Kidney tubule cell (primary cell): ENCODE measurements at places on chromosomes 3 and 15.

- no peak for DNase-seq
Measured at GRCh38 chr15:57696146-57696545, 10.4 kb upstream of the POLR2M start.

DNA sequence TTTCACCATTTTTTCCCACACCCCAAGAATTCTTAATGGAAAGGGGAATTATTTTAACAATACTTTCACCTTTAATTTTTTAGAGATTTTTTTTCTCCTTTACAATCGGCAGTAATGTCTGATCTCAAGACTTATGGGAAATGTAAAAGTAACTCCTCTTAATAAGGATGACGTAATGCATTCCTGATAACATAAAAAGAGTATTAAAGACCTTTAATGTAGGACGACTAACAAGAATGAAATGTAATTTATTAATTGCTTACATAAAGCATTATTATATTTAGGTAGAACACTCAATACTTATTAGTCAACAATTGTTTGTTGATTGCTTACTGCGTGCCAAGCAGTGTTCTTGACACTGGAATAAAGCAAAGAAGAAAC, 416.8 kb upstream of the NAALADL2 start:
- DNase-seq = no peak

- peak; percentile 89 for DNase-seq
Measured at GRCh38 chr3:156181509-156181908, 61.1 kb downstream of the KCNAB1 start.

- DNase-seq = no peak
Measured at GRCh38 chr15:48371550-48371949, 40.3 kb downstream of the DUT start.

DNA sequence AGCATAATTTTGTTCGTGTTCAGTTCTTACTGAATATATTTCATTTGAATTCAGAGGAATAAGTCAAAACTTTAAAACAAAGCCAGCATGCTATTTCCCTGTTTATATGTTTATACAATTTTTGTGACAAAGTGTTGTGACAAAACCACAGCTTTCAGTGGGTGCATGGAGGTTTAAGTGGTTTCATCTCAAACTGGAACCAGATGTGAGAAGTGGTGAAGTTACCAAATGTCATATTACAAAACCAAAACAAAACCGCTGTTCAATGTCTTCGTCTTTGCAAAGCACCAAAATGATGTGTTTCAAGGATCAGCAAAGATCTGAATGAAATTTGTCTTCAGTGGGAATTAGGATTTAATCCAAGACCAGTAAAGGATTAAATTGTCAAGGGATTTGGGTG, 59.3 kb upstream of the OSTN start:
- DNase-seq = no peak

GRCh38 chr3:52171514-52172261, 17.5 kb upstream of the POC1A start:
- peak; percentile 14 for DNase-seq

- no peak for DNase-seq
Measured at GRCh38 chr3:46935989-46936558, 40.5 kb downstream of the CCDC12 start.

DNA sequence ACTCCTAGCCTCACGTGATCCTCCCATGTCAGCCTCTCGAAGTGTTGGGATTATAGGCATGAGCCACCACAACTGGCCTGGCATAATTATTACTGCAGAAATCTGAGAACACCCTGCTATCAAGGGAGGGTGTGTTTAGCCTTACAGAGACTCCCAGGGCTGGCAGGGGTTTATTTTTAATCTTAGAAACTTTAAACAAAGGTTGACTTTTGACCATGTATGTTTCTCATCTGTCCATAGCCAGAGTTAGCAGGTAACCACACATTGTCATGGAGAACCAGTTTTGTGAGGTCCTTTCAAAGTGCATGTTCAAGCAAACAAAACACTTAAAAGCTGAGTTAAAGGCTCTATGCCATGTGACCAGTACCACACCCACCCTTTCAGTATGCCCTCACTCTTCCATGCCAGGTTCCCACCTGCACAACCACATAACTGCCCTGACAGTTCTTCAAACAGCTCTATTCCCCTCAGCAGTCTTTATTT, 11.1 kb downstream of the SIAH2 start:
- no peak for DNase-seq

DNA sequence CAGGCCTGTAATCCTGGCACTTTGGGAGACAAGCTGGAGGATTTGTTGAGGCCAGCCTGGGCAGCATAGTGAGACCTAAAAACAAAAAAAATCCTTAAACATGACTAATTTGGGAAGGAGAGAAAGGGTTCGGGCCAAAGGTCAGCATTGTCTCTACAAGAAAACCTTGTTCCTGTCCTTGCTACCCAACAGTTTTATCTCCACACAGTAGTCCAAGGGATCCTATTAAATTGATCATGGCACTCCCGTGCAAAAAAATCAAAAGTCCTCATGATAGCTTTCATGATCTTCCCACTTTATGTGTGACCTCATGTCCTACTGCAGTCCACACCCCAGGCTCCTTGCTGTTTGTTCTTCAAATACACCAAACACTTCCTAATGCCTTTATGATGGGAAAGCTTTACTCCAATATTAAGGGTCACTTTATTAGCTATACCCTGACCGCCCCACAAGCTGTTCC, 4.2 kb downstream of the RPL15 start:
- peak; percentile 20 for DNase-seq

- peak; percentile 39 for DNase-seq
Measured at GRCh38 chr3:171187706-171188290, 161.3 kb upstream of the SLC2A2 start.

GRCh38 chr3:60514085-60514649, 737.1 kb downstream of the FHIT start:
- DNase-seq = no peak

GRCh38 chr15:28097656-28098359, 1.3 kb downstream of the OCA2 start:
- DNase-seq = no peak

DNA sequence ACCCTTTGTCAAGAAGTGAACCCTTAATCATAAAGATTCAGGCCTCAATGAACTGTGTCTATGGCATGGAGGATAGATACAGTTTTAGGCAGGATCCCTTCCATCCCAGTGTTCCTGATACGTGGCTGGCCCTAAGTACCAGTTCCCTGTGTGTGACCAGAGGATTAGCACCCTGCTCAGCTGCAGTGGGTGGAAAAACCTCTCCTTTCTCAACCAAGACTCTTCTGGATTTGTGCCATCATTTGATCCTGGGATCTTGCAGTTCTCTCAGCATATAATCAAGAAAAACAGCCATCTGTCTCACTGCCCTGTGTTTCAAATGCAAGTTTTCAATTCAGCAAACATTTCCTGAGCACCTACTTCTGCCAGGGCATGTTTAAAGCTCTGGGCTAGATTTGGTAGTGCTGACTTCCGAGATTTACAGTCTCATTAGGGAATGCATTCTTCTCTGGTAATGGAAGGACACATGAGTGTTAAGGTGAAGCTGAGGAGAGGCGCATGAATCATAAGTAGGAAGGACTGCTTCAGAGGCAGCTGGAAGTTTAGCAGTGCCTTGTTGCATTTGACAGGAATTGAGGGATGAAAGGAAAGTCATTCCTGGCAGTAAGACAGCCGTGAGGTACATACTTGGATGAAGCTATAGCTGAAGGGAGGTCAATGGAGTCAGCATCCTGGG, 388.3 kb downstream of the MFSD1 start:
- peak; percentile 24 for DNase-seq

- DNase-seq = peak; percentile 90
Measured at GRCh38 chr3:10017636-10018292, 8.5 kb upstream of the FANCD2 start.

GRCh38 chr3:119236756-119237155, 3.9 kb downstream of the B4GALT4 start:
- no peak for DNase-seq

GRCh38 chr3:102595057-102595456, 160.2 kb downstream of the ZPLD1 start:
- DNase-seq = no peak

GRCh38 chr3:71025516-71025915, 558.0 kb downstream of the FOXP1 start:
- no peak for DNase-seq

DNA sequence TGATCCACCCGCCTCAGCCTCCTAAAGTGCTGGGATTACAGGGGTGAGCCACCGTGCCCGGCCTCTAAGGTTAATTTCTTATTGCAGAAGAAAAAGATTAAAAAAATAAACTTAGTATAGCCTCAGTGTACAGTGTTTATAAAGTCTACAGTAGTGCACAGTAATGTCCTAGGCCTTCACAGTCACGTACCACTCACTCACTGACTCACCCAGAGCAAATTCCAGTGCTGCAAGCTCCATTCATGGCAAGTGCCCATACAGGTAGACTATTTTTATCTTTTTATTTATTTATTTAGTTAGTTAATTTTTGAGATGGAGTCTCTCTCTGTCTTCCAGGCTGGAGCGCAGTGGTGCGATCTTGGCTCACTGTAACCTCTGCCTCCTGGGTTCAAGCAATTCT, 3.2 kb upstream of the FLNB start:
- peak; percentile 90 for DNase-seq

DNA sequence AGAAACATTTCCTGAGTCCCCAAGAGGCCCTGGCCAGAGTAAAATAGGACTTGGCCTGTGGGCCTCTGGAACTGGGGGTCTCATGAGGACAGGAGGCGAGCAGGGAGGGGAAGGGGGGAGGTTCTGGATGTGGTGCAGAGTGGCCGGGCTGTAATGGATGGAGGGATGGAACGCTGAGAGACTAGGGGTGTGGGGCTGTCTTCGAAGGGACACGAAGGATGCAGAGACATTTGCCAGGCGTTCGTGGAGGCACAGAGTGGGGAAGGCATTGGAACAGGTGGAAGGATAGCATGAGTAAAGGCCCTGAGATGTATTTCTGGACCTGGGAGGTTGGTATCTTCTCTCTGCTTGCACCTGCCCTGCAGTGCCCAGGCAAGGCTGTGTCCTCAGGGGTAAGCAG, 2.1 kb upstream of the LCTL start:
- DNase-seq = no peak

DNA sequence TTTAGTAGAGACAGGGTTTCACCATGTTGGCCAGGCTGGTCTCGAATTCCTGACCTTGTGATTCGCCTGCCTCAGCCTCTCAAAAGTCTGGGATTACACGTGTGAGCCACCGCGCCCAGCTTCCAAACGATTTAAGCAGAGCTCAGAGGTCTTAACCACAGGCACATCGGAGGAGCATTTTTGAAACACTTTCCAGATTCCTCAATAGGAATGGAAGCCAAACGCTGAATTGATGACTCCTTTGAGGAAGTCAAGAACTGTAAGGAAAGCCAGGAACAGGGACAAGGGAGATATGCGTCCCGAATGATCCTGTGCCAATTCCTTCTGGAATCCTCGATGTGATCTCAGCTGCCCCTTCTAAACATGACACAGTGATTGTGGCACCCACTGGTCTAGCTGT, 40.0 kb downstream of the TRH start:
- no peak for DNase-seq

GRCh38 chr3:178434206-178434805, 101.9 kb upstream of the KCNMB2 start:
- peak; percentile 11 for DNase-seq

GRCh38 chr15:99721104-99721778, 12.0 kb downstream of the LYSMD4 start:
- DNase-seq = no peak

GRCh38 chr3:106428565-106428994, 559.8 kb upstream of the CBLB start:
- peak; percentile 99 for DNase-seq

DNA sequence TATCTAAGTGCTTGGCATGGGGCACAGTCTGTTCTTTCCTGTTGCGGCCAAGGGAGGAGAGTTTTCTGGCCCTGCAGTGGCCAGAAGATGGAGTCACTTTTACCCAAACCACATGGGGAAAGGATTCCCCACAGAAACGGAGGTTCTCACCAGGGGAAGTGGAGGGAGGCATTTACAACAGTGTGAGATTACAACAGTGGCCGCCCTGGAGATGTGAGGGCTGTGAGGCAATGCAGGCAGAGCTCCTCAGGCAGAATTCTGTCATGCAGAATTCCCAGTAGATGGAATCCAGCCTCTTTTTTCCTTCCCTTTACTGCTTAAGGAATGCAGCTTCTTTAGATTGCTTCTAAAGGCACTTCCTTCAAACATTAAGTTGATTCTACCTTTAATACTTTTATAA, 83.1 kb downstream of the CACNA1D start:
- DNase-seq = no peak

- DNase-seq = peak; percentile 57
Measured at GRCh38 chr15:31285772-31286261, 40.8 kb upstream of the KLF13 start.

GRCh38 chr15:92505611-92506010, 111.9 kb downstream of the ST8SIA2 start:
- DNase-seq = no peak

DNA sequence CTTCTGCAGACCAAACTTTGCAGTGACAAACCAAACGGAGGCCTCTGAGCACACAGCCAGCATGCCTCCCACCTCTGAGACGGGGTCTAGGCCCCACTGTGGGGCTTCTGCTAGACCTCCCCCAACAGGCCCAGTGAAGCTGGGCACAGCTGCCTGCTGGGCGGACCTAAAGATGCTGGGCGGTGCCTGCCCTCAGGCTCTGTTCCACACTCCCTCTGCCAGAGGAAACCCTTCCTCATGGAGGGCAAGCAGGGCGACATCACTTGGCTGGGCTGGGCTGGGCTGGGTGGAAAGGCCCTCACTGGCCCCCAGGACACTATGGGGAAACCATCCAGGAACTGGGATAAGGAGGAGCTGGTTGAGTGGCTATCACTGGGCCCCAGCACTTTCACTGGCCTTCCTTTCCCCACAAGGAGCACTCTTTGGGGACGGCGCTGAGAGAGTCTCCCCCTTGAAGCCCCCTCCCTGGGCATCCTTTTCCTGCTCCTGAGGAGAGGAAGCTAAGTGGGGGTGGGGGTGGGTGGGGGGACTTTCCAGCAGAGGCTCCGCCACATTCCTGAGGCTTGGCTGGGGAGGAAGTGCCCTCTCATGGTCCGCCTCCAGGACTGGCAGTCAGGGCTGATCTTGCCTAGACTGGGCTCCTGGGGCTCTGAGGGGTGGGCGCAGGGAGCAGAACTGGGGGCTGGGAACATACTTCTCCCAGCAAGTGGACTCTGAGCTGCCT, 98.1 kb upstream of the HACD2 start:
- peak; percentile 26 for DNase-seq

DNA sequence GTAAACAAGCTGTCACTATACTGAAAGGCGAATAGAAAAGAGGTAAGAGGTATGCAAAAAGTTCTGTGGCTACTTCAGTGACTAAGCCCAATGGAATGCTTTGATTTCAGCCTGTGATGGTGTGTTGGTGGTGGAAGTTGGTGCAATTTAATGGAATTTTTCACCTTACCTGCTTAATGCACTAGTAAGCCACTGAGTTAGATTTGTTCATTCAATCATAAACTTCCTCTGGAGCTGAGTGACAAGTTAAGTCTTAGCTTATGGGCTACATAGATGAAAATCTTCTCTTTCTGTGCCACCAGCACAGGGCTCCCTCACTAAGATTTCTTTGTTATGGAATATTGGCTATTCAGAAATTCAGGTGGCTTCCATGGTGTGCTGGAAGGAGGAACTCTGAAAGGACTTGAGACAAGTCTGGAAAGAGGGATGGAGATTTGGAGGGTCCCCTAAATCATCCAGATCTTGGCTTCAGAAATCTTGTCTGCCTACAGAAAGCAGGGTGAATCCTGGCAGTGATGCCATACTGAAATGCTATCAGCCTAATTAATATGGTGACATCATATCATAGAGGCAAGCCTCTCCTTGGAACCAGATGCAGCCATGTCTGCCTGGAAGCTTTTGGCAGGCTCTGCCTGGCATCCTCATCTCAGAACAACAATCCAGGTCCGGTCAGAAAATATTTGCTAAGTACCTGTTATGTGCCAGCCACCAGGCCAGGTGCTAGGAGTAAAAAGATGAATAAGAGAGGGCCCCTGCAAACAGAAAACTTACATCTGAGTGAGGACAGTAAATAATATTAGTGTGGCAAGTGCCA, 8.1 kb upstream of the GAP43 start:
- peak; percentile 84 for DNase-seq
